Occipital lobe (tissue), 3 donors: ENCODE measurements at places on chromosomes 13 and 19. TPM values are rescaled to one million over a fixed set of nuclear protein-coding genes. Genes with fewer than 3 reads are reported as not detected.

Gene MCEMP1
- total RNA-seq: 0.78 TPM

Gene ATXN8OS
- 2.2 TPM for total RNA-seq

Gene CYP2F1
- not detected for total RNA-seq

Gene AMER2
- 161 TPM for total RNA-seq

Gene ZNF528
- 57.9 TPM for total RNA-seq

Gene ATCAY
- 85.9 TPM for total RNA-seq

Gene SIGLECL1
- not detected for total RNA-seq

Gene LATS2
- total RNA-seq: 2.2 TPM

Gene TTC9B
- total RNA-seq: 59.0 TPM
